Esophagus squamous epithelium (tissue), 5 donors: ENCODE measurements at places on chromosomes 3 and 15.

GRCh38 chr15:47470983-47471382 lies 246.3 kb upstream of the SEMA6D start:
- DNase-seq = no peak

DNA sequence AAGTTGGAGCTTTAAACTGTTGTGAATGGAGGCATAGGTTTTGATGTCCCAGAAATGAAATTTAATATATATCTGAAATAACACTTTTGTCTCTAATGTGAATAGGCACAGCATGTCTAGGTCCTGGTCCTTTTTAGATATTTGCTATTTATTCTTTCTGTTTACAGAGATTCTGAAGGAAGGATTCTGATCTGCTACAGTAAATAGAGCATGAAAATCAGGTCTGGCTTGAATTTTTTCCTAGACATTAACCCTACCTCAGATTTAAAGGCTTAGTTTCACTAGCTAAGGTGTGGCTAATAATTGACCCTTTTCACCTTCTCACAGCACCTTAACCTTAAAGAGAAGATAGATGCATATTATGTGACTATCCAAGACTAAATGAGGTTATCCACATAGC lies 48.0 kb upstream of the SYNPR start:
- no peak for DNase-seq

DNA sequence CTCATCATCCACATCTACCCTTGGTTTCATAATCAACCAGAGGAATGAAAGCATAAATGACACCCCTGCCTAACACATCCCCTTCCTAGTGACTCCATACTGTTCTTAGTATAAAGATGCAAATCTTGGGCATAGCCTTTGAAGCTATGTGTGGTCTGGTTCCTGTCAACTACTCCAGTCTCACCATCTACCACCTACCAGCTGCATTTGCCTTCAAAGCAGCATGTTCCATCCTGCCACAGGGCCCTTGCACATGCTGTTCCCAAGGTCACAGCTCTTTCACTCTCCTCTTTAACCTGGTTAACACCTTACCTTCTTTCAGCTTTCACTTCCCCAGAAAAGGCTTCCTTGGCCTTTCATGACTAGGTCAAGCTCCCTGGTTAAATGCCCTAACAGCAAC lies 62.3 kb upstream of the ARHGEF3 start:
- DNase-seq = no peak

- DNase-seq = no peak
These were observed 112.0 kb downstream of the AKAP13 start for GRCh38 chr15:85492406-85492805.
